SW 1271 (cell line): ENCODE measurements at places on chromosomes 7 and 10.

GRCh38 chr7:139594911-139595476 is 71.5 kb downstream of the CLEC2L start:
- no peak for DNase-seq

GRCh38 chr10:29712108-29712507 is 77.3 kb upstream of the SVIL start:
- DNase-seq = no peak

DNA sequence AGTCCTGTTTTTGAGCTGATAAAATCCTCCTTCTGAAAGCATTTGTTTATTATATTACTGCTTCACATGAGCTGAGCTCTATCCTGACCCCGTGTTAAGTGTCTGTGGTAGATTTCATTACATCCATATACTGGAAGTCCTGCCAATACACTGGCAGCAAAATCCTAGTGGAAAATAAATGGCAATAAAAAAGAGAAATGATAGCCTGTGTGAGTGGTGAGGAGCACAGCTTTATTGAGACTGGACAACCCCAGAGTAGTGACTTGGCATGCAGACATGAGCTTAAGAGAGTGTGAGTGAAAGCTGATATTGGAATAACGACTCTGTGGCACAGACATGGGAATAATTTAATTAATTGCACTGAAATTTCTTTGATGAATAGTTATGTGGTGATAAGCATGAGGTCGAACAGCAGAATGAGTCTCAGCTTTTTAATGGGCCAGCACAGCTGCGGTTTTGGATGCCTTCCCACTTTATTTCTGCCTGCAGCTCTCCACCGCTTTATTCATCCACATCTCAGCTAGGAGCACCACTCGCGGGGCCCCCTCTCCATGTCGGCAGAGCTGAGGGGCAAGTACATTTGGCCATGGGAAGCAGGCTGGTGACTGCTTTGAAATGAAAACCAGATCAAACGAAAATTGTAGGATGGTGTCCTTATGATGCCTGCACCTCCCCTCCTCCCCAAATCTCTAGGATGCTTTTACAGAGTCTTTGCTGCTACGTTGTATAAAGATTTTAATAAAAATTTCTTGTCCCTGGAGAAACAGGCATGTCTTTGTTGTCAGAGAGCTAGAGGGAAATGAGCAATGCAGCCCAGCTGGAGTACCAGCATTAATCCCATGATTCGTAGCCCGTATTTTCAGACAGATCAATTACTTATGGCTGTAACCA is 494.3 kb downstream of the AUTS2 start:
- no peak for DNase-seq

GRCh38 chr10:121262774-121263430 is 335.3 kb downstream of the FGFR2 start:
- no peak for DNase-seq
